ENCODE measurements at places on chromosomes 13 and 19. TPM values are rescaled to one million over a fixed set of nuclear protein-coding genes. Genes with fewer than 3 reads are reported as not detected.

The BIVM gene
- 44.9 TPM for total RNA-seq

The ATP8A2 gene
- under 0.01 TPM for total RNA-seq

The POU2F2 gene
- total RNA-seq: 1.5 TPM

The ZNF536 gene
- not detected for total RNA-seq

The ZNF607 gene
- 5.9 TPM for total RNA-seq

The PNMA8A gene
- total RNA-seq: 16.3 TPM

The NAPSA gene
- total RNA-seq: 0.30 TPM

The TMEM150B gene
- not detected for total RNA-seq

The NMRK2 gene
- total RNA-seq: not detected

The C19orf85 gene
- not detected for total RNA-seq

The C5AR2 gene
- total RNA-seq: not detected

The EPN1 gene
- total RNA-seq: 172 TPM

The AXL gene
- total RNA-seq: 345 TPM

The SHD gene
- total RNA-seq: not detected

The ZNF681 gene
- total RNA-seq: 0.60 TPM

The ADGRE3 gene
- total RNA-seq: not detected

The ZSWIM9 gene
- total RNA-seq: 3.3 TPM

The KLK15 gene
- total RNA-seq: not detected

The CCL25 gene
- total RNA-seq: not detected

The LRP3 gene
- 24.6 TPM for total RNA-seq

The CGB3 gene
- not detected for total RNA-seq

The TMEM272 gene
- total RNA-seq: not detected

The KASH5 gene
- total RNA-seq: not detected

The NCAN gene
- total RNA-seq: not detected

The ZNF813 gene
- 4.5 TPM for total RNA-seq

The SIGLECL1 gene
- total RNA-seq: not detected

The UBL5 gene
- total RNA-seq: 117 TPM

The CCDC194 gene
- total RNA-seq: not detected

The LHFPL6 gene
- 39.7 TPM for total RNA-seq

The SULT2A1 gene
- total RNA-seq: not detected

The LIN7B gene
- 13.7 TPM for total RNA-seq

The ERICH6B gene
- total RNA-seq: not detected

The TJP3 gene
- not detected for total RNA-seq

The SGCG gene
- 5.2 TPM for total RNA-seq

The ANGPTL4 gene
- 8.6 TPM for total RNA-seq

The UPK1A gene
- total RNA-seq: not detected

The CNN1 gene
- total RNA-seq: 29.5 TPM

The CEBPG gene
- total RNA-seq: 31.8 TPM

The MATK gene
- total RNA-seq: not detected

The EFNA2 gene
- not detected for total RNA-seq

The PDX1 gene
- not detected for total RNA-seq

The CRYL1 gene
- 10.2 TPM for total RNA-seq

The NLRP11 gene
- not detected for total RNA-seq

The HIPK4 gene
- total RNA-seq: 0.14 TPM

The POU4F1 gene
- not detected for total RNA-seq

The ZNF560 gene
- total RNA-seq: 5.8 TPM

The CGB8 gene
- not detected for total RNA-seq

The KCNC3 gene
- under 0.01 TPM for total RNA-seq

The MIR17HG gene
- 7.1 TPM for total RNA-seq

The CFD gene
- total RNA-seq: 1.7 TPM

The MYH14 gene
- not detected for total RNA-seq

The NPAS1 gene
- 0.09 TPM for total RNA-seq

The APC2 gene
- total RNA-seq: 0.46 TPM

The ZNF544 gene
- total RNA-seq: 40.0 TPM

The LRRC63 gene
- total RNA-seq: under 0.01 TPM

The KLK7 gene
- total RNA-seq: not detected

The TIMM50 gene
- total RNA-seq: 64.5 TPM

The SIGLEC14 gene
- total RNA-seq: not detected

The ZNF844 gene
- total RNA-seq: 6.7 TPM
